ENCODE measurements at places on chromosomes 3 and 15. TPM values are rescaled to one million over a fixed set of nuclear protein-coding genes. Genes with fewer than 3 reads are reported as not detected.

DNA sequence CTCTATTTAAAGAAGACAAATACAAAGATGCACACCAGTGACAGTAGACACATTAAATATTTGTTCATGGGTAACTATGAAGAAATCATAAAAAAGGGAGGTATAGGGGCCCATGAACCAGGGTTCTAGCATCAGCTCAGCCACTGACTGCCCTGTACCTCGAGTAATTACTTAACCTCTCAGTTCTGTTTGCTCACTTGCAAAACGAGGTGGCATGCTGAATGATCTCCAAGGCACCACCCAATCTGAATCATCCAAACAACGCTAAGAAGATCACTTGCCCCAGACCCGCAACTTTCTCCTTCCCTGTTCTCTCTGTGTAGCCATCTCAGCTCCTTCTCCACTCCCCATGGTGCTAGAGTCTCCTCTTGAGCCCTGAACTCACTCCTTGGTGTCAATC, 374.7 kb downstream of the VPS13C start:
- DNase-seq, result no peak
- H3K27ac ChIP-seq, result no peak overlapping the region
- no peaks in the 10 kb centered on the region for H3K36me3 ChIP-seq
- no peaks in the 10 kb centered on the region for H3K4me1 ChIP-seq

- H3K27me3 ChIP-seq, result no peaks in the 10 kb centered on the region
- no peak overlapping the region for H3K4me3 ChIP-seq
- H3K27ac ChIP-seq, result no peak overlapping the region
Measured at GRCh38 chr3:133991637-133992036, 38.1 kb downstream of the SLCO2A1 start.

- no peak overlapping the region for H3K4me3 ChIP-seq
- H3K27me3 ChIP-seq, result no peaks in the 10 kb centered on the region
- H3K4me1 ChIP-seq, result no peaks in the 10 kb centered on the region
- DNase-seq, result no peak
- no peak overlapping the region for H3K27ac ChIP-seq
Measured at GRCh38 chr3:60240492-60240891, 1010.8 kb downstream of the FHIT start.

DNA sequence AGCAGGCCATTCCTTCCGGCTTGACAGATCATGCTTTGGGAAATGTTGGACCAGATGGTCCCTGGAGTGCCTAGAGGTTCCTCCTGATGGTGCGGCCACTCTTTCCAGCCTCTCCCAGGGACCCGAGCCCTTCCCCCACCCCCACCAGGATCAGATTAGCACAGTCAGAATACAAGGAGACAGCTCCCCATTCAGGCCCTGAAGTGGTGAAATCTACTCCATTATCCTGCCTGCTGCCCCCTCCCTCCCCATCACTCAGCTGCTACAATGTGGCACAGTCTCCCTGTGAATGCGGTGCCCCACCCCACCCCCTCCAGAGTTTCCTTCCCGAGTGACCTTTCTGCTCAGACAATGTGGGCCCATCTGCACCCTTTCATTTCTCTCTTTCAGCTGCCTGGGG, 29.4 kb downstream of the RNU5B-1 start:
- H3K27me3 ChIP-seq, result no peaks in the 10 kb centered on the region
- H3K27ac ChIP-seq, result no peak overlapping the region

The SLC35G2 gene
- total RNA-seq, result 6.9 TPM

Data from thoracic aorta (tissue), 2 donors.